Stimulated activated CD8-positive, alpha-beta memory T cell treated with anti-CD3 and anti-CD28 coated beads, Interleukin-4, amount 100 ng/mL, for 24 hours (primary cell): ENCODE measurements at places on chromosomes 11 and 22.
A peak's percentile ranks its signal among the peaks of the same experiment; 100 is the strongest.

DNA sequence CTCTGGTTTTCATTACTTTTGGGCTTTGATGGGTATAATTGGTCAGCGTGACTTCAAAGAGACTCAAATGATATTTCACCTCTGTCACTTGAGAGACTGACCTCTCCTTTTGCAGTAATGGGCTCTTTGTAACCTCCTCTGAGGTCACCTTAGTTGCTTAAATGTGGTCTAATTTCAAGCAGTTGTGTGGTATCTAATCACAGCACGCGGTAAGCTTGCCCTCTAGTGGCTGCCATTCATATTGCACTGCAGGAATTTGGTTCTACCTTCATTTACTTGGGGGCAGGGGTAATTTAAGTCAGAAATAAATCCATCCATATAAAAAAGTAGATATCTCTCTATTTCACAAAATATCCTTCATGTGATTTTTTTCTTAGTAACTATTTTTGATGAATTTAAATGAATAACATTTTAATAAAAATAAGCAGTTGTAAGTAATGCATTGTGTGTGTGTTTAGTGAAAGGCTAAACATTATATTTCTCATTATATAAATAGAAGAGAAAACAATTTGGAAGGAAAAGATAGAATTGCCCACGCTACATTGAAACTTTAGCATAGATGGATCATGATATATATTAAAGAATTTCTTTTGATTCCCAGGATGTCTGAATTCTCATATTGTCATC lies 55.0 kb upstream of the ANO3 start:
- DNase-seq: peak; percentile 7

GRCh38 chr11:113562576-113562975 lies 87.4 kb upstream of the DRD2 start:
- DNase-seq: no peak

DNA sequence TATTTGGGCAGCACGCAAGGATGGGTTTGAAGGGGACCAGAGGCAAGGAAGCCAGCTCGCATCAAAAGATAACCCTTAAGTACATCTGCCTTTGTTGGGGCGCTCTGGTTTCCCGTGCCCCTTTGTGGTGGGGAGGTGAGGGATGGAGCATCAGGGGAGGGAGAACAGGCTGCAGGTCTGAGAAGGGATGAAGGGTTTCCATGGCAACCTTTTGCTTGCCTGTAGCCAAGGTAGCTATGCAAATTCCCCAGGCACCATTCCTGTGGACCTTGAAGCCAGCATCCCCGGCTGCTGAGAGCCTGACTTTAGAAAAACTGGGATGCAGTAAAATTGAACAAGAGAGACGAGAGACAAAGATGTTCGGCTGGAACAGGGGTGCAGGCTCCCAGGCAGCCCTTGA lies 75.7 kb downstream of the SEZ6L start:
- no peak for DNase-seq

DNA sequence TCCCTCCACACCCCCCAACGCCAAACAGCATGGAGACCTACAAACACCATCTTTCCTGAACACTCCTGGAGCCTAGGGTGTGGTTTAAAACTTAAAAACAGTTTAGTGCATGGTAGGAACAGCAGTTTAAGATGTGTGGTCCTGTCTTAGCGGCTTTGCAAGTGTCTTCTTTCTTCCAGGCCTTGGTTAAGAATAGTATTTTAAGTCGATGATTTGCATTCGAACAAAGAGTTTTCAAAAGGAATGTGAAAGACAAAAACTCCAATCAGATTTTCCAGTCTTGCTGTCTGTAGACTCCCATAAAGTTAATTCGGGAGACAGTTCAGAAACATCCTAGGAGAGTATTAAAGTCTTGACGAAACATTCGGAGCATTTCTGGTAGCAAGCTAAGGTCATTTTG lies 3.7 kb downstream of the FGF4 start:
- no peak for DNase-seq

GRCh38 chr11:77596626-77597025 lies 6.9 kb downstream of the AQP11 start:
- DNase-seq: no peak

- no peak for DNase-seq
Observed at GRCh38 chr11:47179655-47179991, 2.9 kb upstream of the ARFGAP2 start.

DNA sequence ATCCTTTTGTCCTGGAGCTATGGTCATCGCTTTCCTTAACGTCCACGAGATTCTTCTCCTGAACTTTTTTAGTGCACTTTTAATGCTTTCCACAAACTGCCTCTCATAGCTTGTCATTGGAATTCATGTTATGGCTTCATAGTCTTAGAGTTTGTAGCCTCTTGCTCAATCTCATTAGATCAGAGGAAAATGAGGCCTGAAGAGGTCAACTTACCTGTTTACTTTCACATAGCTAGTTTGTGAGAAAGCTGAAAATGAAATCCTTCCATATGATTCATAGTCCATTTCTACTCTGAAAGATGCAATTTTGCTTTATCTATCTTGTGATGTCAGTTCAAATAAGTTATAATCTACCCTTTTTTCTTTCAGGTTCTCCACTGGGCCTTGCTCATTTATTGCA lies 1747.2 kb upstream of the RAG2 start:
- no peak for DNase-seq

DNA sequence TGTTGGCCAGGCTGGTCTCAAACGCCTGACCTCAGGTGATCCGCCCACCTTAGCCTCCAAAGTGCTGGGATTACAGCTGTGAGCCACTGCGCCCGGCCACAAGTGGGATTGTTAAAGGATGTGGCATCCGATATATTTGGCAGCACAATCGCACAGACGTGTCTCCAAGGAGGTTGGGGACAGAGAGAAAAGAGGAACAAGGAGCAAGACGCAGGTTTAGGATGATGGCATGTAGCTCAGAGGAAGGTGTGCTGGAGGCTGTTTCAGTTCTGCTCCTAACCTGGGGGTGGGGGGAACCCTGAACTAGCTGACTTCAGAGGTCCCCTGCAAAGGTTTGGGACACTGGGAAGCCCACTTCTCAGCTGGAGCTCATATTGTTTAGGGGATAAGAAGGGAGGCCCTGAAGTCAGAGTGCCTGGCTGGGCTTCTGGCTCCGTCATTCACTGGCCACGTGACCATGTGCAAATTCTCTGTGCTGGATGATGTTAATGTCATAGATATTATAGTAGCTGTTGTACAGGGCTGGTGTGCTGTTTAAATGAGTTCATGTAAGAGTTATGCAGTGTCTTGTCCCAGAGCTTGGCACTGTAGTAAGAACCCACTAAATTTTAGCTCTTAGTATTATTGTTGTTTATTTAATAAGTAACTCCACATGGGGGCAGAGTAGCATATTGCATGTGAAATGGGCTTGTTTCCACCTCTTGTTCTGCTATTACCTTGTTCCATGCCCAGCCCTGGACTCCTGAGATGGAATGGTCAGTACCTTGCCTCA lies 129.7 kb downstream of the ST3GAL4 start:
- no peak for DNase-seq

DNA sequence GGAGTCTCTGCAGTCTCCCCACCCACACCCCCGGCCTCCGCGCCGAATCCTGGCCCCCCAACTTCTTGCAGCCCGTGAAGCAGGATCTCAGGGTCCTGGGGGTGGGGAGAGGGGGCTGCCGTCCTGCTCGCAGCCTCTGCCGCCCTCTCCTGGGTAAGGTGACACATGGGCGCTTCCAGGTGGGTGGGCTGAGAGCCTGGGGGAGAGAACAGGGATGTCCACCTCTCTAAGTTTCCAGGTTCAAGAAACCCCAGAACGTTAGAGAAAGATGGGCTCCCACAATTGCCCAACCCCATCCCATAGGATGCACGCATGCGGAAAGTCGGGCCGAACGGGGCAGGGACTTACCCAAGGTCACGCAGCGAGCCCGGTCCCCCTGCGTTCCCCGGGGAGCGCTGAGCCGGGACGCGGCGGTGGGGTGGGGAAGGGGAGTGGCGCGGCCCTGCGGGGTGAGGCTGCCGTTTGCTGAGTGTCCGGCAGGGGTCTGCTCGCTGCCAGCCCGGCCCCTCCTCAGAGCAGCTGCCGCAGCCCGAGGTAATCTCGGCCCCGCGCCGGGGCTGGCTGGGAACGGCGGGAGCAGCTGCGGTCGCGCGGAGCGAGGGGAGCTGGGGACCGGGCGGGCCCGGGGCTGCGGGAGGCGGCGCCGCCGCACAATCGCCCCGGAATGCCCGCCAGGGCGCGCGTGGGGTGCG lies 705 bp upstream of the CAPN1 start:
- peak; percentile 35 for DNase-seq

- DNase-seq: no peak
Observed at GRCh38 chr22:50551160-50551752, 5.6 kb downstream of the KLHDC7B start.

- no peak for DNase-seq
Observed at GRCh38 chr11:40879911-40880310, 579.5 kb downstream of the LRRC4C start.

DNA sequence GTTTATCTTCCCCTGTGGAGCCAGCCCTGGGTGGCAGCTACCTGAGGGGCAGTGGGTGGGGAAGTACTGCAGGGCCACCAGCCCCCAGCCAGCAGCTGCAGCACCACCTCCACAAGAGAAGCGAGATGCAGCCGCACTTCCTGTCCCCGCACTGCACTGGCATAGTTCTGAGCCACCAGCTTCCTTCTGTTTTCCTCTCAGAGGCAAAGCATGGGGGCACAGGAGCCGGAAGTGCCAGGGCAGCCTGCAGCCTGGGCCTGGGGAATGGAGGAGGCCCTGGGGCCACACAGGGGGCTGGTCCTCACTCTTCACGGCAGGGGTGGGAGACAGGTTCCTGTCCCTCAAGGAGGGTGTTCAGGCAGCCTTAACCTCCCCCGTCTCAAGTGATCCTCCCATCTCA lies 11.9 kb upstream of the SH3BP1 start:
- DNase-seq: no peak

GRCh38 chr22:33889748-33890147 lies 30.5 kb downstream of the LARGE1 start:
- no peak for DNase-seq

- DNase-seq: no peak
Observed at GRCh38 chr11:27857588-27857987, 157.3 kb upstream of the BDNF start.

- no peak for DNase-seq
Observed at GRCh38 chr11:21582791-21583190, 610.1 kb upstream of the ANO5 start.

DNA sequence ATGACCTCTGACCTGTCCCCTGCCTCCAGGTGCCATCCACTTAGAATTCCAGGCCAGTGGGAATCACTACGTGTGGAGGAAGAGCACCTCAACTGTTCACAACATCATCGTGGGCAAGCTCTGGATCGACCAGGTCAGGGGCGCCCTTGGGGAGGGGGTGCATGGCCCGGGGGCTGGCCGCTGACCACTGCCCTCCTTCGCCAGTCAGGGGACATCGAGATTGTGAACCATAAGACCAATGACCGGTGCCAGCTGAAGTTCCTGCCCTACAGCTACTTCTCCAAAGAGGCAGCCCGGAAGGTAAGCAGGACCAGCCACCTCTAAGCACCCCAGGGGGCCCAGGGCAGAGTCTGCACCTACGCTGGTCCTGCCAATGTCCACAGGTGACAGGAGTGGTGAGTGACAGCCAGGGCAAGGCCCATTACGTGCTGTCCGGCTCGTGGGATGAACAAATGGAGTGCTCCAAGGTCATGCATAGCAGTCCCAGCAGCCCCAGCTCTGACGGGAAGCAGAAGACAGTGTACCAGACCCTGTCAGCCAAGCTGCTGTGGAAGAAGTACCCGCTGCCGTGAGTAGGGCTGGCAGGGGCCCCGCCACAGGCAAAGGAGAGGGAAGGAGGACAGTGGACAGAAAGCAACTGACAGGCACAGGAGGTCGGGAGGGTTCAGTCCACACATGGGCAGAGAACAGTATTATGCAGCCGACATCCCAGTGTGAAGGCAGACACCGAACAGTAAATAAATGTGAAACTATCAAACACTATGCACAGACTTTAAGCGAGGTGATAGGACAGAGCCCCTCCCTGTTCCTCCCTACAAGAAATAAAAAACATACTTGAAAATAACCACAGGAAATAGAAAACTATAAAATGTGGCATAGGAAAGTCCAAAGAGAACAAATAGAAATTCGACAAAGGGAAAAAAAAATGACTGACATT lies 74.9 kb downstream of the MORC2 start:
- no peak for DNase-seq

GRCh38 chr11:134346101-134346975 lies 14.6 kb downstream of the GLB1L2 start:
- DNase-seq: no peak

DNA sequence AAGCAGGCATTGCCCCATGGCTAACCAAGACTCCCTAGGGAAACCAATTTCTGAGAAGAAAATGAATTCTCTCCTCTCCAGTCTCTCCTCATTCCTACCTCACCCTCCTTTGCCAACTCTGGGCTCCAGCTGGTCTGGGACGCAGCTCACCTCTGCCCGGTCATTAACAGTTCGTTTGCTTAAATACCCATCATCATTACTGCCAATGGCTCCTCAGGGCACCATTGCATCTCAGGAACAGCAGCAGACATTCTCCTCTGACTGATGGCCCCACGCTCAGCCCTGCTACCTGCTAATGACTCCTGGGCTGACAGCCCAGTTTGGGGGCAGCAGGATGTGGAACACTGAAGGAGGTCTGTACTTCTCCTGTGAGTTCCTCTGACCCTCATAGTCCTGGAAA lies 462.0 kb downstream of the INSC start:
- DNase-seq: no peak

DNA sequence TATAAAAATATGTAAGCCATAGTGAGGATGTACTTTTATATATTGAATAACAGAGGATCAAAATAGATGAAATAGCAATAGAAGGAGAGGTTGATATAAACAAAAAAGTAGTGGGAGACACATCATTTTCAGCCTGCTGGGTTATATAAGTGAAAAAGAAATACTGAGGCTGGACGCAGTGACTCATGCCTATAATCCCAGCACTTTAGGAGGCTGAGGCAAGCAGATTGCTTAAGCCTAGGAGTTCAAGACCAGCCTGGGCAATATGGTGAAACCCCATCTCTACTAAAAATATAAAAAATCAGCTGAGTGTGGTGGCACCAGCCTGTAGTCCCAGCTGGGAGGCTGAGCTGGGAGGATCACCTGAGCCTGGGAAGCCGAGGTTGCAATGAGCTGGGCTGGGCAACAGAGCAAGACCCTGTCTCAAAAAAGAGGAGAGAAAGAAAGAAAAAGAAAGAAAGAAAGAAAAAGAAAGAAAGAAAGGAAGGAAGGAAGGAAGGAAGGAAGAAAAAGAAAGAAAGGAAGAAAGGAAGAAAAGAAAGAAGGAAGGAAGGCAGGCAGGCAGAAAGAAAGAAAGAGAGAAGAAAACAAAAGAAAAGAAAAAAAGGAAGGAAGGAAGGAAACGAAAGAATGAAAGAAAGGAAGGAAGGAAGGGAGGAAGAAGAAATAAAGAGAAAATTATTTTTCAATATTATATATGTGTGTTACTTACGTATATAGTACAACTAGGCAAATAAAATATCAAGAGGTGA lies 7.0 kb upstream of the P2RY2 start:
- no peak for DNase-seq

GRCh38 chr11:88300888-88301487 lies 36.5 kb downstream of the CTSC start:
- DNase-seq: no peak

GRCh38 chr11:135033540-135033939 lies 621.5 kb upstream of the B3GAT1 start:
- DNase-seq: no peak

- DNase-seq: no peak
Observed at GRCh38 chr11:1523779-1524178, 37.2 kb upstream of the MOB2 start.

GRCh38 chr11:111459506-111460270 lies 52.5 kb downstream of the BTG4 start:
- no peak for DNase-seq
